GM12864 (cell line): ENCODE measurements at places on chromosomes 5 and 9.

DNA sequence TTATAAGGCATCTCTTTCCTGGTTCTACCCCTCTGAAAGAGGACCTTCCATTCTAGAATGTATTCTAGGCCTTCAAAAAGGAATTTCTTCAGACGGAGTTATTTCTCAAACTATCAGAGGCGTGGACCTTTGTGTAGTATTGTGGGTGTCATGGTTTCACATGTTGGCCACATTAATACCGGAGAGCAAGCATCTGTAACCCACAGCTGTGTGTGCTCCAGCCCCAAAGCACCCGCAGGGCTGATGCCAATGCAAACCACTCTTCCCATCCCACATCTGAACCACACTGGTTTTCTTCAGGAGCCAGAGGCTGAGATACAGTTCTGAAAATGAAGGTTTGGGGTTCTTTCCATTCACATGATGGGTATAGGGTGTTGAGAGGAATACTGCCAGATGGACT lies 127.1 kb downstream of the BNC2 start:
- no peak for DNase-seq

GRCh38 chr9:131593936-131594665 lies 48.8 kb downstream of the PRRT1B start:
- DNase-seq: no peak

DNA sequence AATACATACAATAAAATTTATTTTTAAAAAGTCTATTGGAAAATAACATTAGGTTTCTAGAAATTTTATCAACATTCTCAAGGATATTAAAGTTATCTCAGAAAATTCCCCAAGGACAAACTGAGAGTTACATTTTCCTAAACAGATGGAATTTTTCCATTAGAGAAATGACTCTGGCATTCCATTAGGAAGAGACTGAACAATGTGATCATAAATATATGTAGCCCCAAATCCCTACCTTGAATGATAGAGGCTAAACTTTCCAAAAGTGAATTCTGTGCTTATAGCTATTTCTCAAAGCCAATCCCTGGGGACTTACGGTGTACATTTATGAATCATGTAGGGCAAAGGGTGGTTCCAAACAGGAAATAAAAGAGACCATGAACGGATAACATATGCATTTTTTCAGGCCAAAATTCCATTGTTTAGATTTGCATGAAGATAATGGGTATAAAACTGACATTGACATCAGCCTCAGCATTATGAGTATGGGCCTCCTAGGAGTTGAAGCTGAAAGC lies 1181.0 kb upstream of the DMAC1 start:
- DNase-seq: no peak

DNA sequence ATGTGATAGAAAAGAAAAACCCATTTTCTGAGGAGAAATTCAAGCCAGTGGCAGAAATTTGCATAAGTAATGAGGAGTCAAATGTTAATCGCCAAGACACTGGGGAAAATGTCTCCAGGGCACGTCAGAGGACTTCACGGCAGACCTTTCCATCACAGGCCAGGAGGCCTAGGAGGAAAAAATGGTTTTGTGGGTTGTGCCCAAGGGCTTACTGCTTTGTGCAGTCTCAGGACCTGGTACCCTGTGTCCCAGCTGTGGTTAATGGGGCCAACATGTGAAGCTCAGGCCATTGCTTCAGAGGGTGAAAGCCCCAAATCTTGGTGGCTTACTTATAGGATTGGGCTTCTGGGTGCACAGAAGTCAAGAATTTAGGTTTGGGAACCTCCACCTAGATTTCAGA lies 54.8 kb upstream of the ADAMTS2 start:
- DNase-seq: no peak

GRCh38 chr9:120890320-120891244 lies 13.6 kb upstream of the PHF19 start:
- no peak for DNase-seq

- no peak for DNase-seq
Measured at GRCh38 chr5:146313027-146313426, 25.6 kb upstream of the POU4F3 start.

- DNase-seq: no peak
Measured at GRCh38 chr5:41747301-41747700, 122.9 kb downstream of the OXCT1 start.

- DNase-seq: no peak
Measured at GRCh38 chr5:162911873-162912272, 525.5 kb upstream of the CCNG1 start.

GRCh38 chr5:88298425-88298824 lies 29.8 kb upstream of the TMEM161B start:
- no peak for DNase-seq

DNA sequence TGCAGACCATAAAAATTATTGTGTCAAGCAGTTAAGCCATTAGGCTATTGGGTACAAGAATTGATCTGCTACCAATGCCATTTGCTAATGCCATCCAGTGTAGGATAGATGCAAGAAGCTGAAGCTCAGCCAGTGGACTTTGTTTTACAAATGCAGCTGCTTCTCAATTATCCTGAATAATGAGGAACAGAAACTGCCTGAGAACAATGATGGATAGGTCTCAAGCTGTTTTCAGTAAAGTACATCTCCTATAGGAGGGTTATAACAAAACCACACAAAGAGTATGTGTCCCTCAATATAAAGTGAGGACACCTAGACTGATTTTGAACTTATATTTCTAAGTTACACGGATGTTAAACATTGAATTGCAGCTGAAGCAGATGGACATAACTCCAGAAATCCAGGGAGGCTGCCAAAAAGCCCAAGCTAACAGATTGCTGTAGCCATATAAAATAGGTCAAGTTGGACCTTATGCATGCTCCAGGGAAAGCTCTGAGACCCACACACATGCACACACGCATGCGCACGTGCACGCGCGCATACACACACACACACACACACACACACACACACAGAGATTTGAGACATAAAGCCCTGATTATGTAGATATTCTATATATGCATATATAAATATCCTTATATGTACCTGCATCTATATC lies 482.7 kb upstream of the CD180 start:
- no peak for DNase-seq

GRCh38 chr5:139147483-139148087 lies 50.6 kb downstream of the SIL1 start:
- DNase-seq: no peak

DNA sequence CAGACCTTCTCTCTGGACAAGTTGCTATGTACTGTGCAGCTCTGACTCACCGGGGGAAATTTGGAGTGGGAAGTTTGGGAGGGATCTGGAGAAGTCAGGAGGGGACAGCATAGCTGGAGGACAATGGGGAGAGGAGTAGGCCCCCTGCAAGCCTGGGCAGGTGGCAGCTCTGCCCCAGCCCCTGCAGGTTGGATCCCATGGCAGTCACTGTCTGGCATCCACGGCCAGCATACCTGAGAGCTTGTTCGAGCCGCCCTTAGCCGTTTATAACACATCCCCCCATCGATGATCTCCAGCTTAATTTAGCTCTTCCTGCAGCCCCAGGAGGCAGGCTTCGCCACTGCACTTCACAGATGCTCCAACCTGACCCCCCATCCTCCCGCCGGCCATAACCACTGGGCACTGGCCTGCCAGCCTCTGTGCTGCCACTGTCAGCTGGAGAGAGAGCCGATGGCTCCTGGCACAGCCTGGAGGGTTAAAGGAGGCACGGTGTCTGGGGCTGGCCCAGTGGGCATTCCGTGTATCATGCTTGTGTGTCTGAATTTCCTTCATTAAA lies 57.7 kb upstream of the RNU6ATAC start:
- no peak for DNase-seq

- no peak for DNase-seq
Measured at GRCh38 chr5:114056185-114056538, 305.7 kb upstream of the KCNN2 start.

GRCh38 chr5:63456279-63456678 lies 506.0 kb downstream of the HTR1A start:
- no peak for DNase-seq

GRCh38 chr9:37953775-37954437 lies 50.0 kb upstream of the SLC25A51 start:
- DNase-seq: peak; percentile 47

GRCh38 chr5:4005335-4005734 lies 409.7 kb downstream of the IRX1 start:
- no peak for DNase-seq

DNA sequence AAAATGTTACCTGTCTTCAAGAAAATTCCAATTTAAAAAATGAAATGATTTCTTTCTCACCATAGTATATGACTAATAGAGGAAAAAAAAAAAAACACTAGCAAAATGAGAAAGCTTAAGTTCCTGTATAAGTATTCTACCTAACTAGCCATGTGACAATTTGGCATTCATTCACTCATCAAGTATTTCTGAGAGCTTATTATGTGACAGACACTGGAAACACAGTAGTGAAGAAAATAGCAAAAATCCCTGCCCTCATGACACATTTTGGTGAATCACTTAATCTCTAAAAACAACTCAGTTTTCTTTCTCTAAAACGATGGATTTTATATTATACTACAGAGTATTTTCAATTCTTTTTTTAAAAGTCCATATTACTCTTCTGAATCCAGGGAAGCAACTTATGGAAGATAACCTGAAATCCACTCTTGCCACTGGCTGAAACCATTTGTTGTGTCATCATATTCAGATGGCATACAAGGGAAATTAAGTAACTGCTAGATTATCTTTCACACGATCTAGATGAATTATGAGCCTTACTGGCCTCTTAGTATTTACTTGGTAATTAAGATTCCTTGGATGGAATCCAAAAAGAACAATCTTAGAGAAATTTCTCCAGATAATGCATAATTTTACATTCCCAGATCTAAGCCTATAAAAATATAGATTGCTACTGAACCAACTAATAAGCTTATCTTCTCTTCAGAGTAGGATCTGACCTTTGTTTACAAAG lies 5.5 kb downstream of the PTBP3 start:
- DNase-seq: no peak

DNA sequence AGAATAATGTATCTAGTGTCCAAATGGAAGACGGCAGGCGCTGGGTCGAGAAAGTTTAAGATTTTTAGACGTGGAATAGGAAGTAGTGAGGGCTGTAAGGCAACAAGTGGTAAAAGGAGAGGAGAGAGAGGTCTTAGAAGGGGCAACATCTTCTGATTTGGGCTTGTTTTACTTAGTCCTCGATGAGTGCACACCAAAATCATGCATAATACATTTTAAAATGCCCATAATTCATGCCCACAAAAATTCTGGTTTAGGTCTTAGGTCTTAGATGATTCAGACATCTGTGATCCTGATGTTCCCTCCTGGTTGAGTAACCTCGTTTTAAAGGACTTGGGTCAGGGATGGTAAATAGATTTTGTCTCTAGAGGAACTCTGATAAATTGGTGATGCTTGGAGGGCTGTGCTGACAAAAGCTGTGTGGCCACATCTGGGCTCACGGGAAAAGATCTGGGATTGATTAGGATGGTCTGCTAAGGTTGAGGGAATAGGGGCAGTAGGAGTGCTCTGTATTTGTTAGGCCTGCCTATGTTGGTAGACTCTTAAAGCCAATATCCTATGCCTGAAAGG lies 476.3 kb downstream of the CCDC171 start:
- no peak for DNase-seq

GRCh38 chr9:121499427-121500164 lies at the start of gene GGTA1:
TSS of gene GGTA1 (minus strand) at chr9:121499844. CDS start at chr9:121467922, 31,922 bp downstream.
- DNase-seq: no peak
